Left renal cortex interstitium (tissue), 4 donors: ENCODE measurements at places on chromosomes 2 and 18. TPM values are rescaled to one million over a fixed set of nuclear protein-coding genes. Genes with fewer than 3 reads are reported as not detected.

DNA sequence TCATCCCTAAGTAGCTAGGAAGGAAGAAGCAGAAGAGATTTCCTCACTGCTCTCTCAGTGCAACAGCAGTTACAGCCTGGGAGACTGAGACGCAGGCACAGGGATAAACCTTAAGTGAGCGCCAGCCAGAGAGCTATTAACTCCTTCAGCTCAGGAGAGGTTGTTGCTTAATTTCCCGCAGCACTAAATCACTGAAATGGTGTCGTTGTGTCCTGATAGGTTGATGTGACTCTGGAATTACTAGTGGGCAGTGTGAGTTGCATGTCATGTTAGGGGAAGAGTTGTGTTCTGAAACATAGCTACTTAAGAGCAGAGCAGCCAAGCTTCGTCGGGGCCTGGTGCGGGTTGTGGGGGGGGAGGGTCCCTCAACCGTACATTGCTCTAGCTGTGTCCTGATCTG is 225.8 kb downstream of the NAPG start:
- DNase-seq = no peak

DNA sequence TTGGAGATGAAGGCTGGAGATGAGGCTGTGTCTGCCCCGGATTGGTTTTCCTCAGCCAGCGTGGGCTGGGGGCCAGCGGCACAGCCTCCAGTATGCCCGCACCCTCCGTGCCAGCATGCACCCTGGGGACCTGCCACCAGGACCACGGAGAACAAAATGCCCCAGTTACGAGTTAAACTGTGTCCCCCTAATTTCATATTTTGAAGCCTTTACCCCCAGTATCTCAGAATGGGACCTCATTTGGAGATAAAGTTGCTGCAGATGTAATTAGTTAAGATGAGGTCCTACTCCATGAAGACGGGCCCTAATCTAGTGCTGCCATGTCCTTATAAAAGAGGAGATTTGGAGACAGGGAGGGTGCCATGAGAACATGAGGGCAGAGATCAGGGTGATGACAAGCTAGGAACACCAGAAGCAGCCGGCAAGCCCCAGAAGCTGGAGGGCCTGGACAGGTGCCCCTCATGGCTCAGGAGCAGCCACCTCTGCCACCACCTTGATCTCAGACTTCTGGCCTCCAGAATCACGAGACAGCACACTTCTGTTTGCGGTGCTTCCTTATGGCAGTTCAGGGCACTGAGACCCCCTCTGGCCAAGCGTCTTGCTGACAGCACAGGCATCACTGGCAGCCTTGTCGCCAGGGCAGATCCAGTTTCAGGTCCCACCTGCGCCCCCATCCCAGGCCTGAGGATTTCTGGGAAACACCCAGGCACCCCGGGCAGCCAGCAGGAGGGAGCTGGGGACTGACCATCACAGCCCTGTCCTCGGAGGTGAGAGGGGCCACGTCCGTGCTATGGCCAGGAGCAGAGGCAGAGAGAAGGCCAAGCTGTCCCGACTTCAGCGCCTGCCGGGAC is 29.4 kb downstream of the KIF1A start:
- no peak for DNase-seq

DNA sequence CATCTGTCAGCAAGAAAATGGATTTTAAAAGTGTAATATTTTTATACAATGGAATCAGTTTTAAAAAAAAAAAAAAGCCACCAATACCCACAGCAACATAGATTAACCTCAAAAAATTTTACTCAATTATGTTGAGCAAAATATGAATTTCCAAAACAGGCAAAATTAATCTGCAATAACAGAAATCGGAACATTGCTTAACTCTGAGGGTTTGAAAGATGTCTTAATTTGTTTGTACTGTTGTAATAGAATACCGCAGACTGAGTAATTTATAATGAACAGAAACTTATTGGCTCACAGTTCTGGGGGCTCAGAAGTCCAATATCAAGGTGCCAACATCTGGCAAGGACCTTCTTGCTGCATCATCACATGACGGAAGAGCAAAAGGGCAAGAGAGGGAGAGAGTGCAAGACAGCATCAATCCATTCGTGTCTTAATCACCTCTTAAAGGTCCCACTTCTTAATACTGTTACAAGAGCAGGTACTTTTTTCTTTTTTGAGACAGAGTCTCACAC is 31.8 kb upstream of the TNFAIP6 start:
- DNase-seq = no peak

The GRHL1 gene
- polyA plus RNA-seq = 4.7 TPM

DNA sequence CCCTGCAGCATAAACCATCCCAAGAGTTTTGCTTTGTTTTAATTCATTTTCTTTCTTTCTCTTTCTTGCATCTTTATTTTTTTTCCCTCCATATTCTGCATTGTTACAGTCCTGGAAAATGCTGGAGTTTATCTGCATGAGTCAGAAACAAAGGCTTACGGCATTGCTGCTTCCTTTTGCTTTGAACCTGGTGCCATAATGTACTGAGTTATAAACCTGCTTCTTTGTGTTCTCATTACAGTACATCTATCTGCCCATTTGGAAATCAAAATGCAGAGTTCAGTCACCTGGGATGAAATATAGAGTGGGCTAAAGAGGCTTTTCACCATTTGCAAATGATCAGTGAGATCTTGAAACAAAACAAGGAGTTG is 1009.2 kb upstream of the FANCL start:
- no peak for DNase-seq

DNA sequence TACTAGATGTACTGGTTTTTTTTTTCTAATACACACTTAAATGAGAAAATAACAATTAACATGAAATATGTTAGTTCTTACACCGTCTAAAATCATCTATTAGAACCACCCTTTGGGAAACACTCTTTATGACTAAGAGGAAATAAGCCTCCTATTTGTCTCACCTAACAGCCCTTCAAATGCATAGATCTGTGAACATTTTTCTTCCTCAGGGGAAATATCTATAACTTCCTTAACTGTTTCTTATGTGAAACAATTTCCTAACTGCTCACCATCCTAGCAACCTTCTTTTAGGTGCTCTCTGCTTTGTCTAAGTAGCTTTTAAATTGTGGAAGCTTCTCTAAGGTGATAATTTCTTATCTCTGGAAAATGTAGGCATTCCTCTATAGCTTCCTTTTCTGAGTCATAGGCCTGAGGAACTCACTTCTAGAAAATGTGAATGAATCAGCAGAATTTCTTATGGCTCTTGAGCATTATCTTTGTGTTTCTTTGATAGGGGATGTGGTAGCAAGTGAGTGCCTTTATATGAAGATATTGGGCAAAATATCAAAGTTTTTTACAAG is 56.1 kb downstream of the CNTNAP5 start:
- DNase-seq = no peak

- DNase-seq = no peak
Observed at GRCh38 chr2:227862227-227862740, 9.1 kb upstream of the DAW1 start.

DNA sequence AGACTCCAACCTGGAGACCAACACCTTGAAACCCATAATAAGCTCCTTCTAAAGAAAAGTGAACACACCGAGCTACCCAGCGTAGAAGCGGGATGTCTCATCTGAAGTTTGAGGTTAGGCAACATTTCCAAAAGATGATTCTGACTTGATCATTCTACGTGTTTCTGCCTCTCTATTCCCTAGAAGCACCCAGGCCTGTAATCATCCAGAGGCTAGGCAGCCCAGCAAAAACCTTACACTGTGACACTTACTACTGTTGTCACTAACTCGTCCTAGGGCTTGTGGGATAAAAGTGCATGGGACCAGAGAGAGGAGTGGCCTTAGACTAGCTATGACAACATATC is 1.4 kb downstream of the ZBTB14 start:
- DNase-seq = no peak

- peak; percentile 11 for DNase-seq
Observed at GRCh38 chr2:166127217-166128155, at the start of gene SCN1A. Gene SCN1A, minus strand, starts transcription at chr2:166128020. Its CDS starts 54,399 bp downstream, at chr2:166073621.

DNA sequence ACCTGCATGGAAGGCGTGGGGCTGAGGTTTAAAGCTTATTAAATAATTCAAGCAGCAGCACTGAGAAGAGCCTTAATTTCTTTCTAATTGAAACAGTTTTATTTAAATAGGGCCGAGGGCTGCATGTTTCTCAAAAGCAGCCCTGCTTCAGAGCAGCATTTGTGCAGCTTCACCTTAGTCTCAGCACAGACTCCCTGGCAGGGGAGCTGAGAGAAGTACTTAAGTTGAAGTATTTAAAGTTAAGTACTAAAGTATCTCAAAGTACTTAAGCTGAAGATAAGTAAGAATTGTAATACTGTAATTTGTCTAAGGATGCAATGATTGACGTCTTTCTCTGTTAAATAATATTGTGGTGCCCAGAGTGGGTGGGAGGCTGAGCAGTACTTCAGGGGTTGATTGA is 31.4 kb downstream of the IMPA2 start:
- no peak for DNase-seq

- DNase-seq = no peak
Observed at GRCh38 chr18:13542520-13542847, 183.9 kb downstream of the FAM210A start.

- no peak for DNase-seq
Observed at GRCh38 chr2:96320326-96320725, 4.8 kb upstream of the ITPRIPL1 start.
